ENCODE measurements at places on chromosomes 16 and 17.

GRCh38 chr17:50681263-50682200 lies 26.2 kb downstream of the ANKRD40 start:
- DNase-seq, result no peak

DNA sequence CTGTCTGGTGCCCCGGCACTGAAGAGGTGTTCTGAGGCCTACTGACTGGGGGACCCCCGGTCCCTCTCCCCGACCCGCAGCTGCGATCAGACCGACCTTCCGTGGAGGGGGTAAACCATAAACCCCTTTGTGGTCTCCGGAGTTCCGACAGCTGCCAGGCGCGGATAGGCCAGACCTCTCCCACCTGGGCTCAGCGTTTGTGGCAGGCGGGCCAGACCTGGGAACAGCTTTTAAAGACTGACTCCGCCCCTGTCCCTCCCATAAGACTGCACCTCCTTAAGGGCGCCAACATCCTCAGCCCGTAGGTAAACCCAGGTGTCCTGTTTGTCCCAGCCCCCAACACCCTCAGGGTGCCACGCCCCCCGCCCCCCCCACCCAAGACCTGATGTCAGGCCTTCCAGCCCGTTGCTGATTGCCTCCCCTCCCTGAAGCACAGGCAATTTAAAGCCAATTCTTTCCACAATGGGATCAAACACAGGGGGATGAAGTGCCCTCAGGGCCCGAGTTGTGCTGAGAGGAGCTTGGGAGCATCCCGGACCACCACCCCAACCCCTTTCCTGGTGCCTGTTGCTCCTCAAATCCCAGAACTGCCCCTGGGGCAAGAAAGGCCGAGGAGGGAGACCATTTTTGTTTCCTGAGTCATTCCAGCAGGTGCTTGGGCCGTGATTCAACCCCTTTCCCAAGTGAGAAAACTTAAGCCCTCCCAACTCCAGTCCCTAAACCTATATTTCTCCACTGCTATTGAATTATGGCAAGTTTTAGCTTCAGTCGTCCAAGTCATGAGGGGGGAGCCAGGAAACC lies at the start of gene SOX15:
SOX15 (minus strand) TSS at position 204 of the 801 bp plus-strand sequence. CDS start 418 bp downstream, outside the sequence.
- no peak for DNase-seq

DNA sequence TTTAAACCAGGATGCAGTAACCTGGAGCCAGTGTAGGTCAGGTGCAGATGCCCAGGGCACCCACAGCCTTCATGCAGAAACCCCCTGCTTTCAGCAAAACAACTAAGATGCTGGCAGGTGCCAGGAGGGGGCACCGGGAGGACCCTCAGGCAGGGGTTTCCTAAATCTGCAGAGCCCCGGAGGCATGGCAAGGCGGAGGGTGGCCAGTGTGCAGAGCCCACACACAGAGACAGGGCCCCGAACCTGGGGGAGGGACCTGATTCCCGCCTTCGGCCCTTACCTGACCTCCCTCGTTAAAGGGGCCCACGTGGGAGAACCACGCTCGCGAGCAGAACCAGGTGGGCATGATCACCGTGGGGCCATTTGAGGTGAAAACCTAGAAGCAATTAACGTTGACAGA lies 114.0 kb upstream of the METRNL start:
- DNase-seq, result no peak

- DNase-seq, result no peak
Observed at GRCh38 chr16:17777408-17777863, 306.7 kb upstream of the XYLT1 start.

DNA sequence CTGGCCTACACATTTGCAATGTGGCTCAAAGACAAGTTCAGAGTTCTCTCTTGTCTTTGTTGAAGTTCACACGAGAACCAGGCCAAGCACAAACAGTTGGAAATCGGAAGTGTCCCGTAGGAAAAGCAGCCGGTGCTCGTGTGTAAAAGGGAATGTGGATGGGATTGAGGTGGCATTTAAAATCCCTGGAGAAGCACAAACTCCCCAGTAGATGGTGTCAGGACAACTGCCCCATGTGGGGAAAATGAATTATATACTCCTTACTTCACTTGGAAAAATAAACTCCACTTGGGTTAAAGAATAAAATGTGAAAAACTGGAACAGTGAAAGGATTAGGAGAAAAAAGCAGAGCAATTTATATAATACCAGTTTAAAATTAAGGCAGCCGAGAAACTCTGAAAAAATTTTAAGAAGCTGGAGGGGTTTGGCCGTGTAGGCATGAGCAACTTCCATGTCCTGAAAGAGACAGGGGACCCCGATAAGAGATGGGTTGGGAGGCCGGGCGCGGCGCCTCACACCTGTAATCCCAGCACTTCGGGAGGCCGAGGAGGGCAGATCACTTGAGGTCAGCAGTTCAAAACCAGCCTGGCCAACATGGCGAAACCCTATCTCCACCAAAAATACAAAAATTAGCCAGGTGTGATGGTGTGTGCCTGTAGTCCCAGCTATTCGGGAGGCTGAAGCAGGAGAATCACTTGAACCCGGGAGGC lies 28.1 kb downstream of the CBFA2T3 start:
- no peak for DNase-seq

GRCh38 chr16:85403693-85404092 lies 209.4 kb upstream of the GSE1 start:
- no peak for DNase-seq

GRCh38 chr16:1981398-1981836 lies at the start of gene NOXO1:
Gene NOXO1, minus strand, starts transcription at chr16:1981469. Its CDS starts 290 bp downstream, at chr16:1981179.
- DNase-seq, result no peak

GRCh38 chr17:78785663-78786057 lies 3.6 kb upstream of the CYTH1 start:
- no peak for DNase-seq

- DNase-seq, result no peak
Observed at GRCh38 chr17:8222380-8222629, 11.9 kb upstream of the AURKB start.

DNA sequence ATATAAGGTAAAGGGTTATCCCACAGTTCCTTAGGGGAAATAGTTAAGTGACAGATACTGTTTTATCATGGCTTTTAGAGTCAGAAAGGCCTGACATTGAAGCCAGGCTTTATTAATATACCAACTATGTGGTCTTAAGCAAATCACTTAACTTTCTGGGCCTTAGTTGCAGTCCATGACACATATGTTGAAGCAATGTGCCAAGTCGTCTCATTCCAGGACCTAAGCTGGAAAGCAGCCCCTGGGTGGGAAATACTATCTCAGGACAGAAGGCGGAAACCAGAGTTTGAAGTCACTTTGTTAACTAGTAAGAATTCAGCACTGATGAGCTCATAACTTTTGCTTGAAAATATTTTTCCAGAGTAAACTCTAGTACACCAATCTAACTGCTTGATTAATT lies 80.0 kb downstream of the USP32 start:
- no peak for DNase-seq

DNA sequence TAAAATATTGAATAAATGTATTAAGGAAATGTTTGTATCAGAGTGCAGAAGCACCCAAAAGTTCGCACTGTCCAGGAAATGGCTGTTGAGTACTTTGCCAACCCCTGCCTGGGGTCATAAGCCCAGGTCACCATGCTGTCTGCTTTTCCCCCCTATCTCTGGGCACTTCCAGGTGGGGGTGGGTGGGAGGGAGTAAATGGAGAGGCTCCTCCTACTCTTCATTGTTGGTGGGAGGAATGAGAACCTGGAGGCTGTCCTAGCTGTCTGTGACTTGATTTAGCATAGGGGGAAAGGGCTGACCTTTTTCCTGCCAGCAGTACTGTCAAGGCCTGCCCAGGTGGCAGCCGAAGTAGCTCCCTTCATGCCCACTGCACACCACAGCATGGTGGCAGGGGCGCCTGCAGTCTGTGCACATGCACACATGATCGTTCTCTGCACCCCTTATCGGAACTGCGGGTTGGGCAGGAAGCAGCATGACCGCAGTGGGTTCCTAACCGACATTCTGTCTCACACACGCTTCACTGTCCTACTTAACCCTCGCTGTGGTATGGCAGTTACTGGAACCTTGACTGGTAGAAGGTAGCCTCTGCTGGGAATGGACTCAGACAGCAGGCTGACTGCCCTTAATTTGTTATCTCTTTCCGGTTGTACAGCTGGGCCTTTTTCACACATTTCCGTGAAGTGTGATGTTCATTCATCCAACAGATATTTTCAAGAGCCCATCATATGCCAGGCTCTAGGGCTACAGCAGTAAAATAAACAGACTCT lies 41.5 kb downstream of the LDHD start:
- peak; percentile 61 for DNase-seq

- no peak for DNase-seq
Observed at GRCh38 chr17:78528541-78528940, 48.7 kb downstream of the DNAH17 start.

DNA sequence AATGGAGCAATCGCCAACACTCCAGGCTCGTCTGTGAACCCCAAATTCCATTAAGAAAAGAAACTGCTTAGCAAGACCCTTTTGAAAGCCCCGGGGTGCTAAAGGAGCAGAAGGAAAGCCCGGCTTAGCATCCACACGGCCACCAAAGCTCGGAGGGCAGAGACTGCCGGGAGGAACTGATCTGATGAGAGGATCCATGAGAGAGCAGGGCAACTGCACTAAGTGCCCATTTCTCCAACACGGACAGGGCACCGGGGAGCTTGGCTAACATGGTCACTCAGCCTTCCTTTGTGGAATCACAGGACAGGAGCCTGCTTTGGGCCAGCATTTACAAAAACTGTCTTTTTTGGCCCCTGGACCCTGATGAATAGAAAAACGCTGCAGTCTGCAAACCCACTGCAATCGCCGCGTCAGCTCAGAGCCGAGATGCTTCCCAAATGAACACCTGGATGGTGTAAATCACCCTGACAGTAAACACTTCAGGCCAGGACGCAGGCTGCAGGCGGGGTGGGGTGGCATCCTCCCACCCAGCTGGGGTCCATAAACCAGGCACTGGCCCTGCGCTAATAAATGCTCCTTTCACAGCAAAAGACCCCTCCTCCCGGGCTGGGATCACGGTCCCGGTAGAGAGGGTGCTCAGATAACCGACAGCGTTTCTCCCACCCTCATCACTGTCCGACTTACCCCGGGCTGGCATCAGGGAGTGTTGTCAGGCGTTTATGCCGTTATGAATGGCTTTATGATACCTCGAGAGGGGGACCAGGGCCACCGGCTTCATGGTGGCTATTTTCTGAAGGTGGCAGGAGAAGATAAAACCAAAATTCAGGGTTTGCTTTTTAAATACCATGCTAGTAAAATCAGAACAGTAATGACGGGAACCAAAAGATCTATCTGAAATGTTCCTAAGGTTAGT lies 299.5 kb downstream of the IRF8 start:
- DNase-seq, result no peak

DNA sequence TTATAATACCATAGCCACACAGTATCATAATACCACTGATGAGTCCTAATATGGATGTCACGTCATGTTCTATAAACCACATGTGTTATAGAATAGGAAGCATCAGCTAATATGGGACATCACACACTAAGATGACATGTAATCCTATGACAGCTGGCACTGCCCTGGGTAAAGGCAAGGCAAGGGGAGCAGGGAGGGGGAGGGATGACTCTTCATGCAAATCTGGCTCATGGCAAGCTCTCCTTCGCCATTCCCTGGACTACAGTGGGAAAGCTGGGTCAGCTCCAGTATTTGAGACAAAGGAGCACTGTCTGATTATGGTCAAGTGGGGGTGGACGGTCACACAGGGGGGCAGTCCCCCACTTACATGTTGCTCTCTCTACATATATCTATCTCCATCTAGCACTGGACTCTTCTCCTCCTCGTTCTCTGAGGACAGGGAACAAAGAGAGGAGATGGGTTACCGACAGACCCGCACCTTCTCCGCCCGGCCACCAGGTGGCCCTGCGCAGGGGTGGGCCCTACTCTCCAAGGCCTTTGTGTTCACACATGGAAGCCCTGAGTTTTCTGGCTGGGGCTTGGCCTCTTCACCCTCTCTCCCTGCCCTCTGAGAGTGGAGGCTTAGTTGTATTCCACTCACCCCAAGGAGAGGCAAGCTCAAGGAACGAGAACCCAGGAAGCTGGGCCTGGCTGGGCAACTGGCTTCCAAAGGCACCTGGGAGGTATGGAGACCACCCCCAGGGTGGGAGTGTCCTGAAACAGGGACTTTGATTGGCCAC lies 23.4 kb upstream of the MPO start:
- DNase-seq, result peak; percentile 29

DNA sequence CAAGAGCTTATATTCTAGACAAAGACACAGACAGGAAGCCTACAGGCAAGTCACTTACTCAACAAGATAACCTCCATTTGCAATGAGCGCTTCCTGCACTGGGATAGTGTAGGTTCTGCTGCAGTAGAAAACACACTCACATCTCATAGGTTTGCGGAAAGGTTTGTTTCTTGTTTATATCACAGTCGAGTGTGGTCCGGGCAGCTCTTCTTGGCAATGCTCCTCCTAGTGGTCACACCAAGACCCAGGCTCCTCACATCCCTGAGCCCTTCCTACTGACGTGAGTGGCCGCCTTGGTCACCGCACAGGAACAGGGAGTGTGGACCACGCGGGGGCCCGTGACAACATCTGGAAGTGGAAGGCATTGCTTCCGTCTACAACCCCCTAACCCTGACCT lies 48.0 kb upstream of the RBFOX3 start:
- no peak for DNase-seq

- no peak for DNase-seq
Observed at GRCh38 chr16:77295896-77296295, 96.7 kb downstream of the SYCE1L start.

DNA sequence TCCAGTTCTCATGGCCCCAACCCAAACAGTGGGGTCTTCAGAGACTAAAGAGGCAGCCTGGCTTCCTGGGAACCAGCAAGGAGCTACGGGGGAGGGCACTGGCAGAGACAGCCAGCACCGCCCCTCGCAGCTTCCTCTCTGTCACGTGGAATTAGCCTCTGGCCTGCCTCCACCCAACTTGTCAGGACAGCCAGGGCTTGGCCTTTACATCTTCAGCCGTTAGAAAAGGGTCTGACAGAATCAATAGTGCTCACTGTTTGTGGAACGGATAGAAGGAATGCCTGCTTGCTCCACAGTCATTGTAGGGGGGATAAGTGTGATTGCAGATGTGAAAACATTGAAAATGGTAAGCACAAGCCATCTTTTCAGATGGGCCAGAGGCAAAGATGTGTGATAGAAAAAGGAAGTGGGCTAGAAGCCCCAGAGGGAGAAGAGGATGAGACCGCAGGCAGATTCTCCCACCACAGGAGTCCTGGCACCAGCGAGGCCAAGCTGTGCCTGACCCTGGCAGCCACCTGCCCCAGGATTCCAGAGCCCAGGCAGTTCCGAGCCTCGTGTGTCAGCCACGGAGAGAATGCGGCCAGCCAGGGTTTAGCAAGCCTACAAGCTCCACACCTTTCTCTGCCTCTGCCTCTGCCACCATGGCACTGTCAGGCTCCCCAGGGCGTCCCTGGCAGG lies 18.6 kb downstream of the GRIN2C start:
- no peak for DNase-seq

- DNase-seq, result no peak
Observed at GRCh38 chr16:77223184-77223583, 24.0 kb downstream of the SYCE1L start.
